ENCODE measurements at places on chromosomes 13 and 19.

GRCh38 chr13:18962168-18962734 is 219.4 kb downstream of the TUBA3C start:
- DNase-seq, result no peak

- DNase-seq, result no peak
These were observed 67.5 kb downstream of the ATP7B start for GRCh38 chr13:51943721-51944120.

GRCh38 chr13:49954674-49955455 is 18.7 kb upstream of the SPRYD7 start:
- DNase-seq, result no peak

- DNase-seq, result no peak
These were observed 10.2 kb downstream of the CLN5 start for GRCh38 chr13:77001963-77002587.

DNA sequence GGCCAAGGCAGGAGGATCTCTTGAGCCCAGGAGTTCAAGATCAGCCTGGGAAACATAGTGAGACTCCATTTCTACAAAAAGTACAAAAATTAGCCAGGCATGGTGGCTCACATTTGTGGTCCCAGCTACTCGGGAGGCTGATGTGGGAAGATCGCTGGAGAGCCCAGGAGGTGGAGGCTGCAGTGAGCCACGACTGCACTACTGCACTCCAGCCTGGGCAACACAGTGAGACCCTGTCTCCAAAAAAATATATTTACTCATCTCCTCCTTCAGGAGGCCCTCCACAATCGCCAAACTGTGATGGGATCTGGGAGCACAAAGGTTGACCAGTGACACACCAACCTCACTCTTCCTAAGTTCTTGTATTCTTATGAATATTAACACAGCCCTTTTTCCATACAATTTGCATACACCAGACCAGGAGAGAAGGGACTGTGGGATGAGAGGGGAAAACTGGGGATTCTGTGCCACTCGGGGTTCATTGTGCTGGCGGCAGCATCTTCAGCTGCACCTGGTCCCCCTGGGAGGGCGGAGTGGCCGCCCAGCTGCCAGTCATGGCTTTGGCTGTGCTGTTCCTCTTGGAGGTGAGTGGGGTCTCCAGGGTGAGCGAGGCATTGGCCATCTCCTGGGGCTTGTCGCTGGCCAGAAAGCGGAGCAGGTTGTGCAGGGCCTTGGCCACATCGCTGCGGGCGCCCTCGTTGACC is 5.8 kb upstream of the OPA3 start:
- DNase-seq, result no peak

- no peak for DNase-seq
These were observed 20.4 kb downstream of the LMO7 start for GRCh38 chr13:75656425-75656989.

GRCh38 chr13:20717581-20718542 is 14.4 kb downstream of the IL17D start:
- DNase-seq, result no peak

GRCh38 chr13:79392882-79393563 is 13.0 kb downstream of the RBM26 start:
- no peak for DNase-seq

- DNase-seq, result no peak
These were observed 58.5 kb upstream of the GPR12 start for GRCh38 chr13:26819046-26819445.

- DNase-seq, result no peak
These were observed 11.3 kb downstream of the HSPH1 start for GRCh38 chr13:31150315-31150985.

DNA sequence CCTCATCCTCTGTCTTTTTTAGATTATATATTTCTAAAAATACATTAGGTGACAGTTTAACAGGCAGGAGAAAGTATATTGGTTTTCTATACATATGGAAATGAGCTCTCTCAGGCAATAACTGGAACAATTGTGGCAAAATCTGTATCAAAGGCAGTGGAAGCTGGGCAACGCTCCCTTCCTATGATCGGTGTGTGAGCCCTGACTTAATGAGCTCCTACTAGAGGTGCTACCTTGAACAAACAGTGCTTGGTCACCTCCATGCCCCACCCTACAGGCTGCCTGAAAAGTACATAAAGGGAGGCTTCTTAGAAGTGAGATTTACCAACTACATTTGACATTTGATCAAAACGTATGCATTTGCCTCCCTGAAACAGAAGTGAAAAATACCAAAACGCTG is 185.3 kb downstream of the EFNB2 start:
- no peak for DNase-seq

DNA sequence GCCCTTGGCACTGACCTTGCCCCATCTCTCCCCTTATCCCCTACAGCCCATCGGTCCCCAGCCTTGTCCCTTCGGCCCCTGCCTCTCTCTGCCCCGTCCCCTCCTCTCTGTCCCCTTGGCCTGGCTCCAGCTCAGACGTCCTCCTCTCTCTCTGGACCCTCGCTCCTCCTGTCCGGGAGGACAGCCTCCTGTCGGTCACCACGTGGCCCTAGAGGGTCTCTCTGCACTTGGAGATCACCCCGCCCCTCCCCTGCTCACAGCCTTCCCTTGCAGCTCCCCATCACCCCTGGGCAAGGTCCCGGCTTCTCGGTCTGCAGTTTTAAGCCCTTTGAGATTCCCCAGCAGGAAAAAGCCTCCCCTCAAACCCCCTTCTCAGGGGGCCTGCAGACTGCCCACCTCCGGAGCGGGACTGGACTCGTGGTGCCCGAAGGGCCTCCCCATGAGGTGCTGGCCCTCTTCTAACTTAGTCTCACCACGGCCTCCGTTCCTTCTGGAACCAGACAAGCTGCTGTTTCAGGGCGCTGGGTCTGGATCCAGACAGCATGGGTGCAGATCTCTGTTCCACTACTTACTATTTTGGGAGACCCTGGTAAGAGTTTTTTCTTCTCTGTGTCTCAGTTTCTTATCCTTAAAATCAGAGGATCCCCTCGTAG is 3.3 kb upstream of the KLK15 start:
- DNase-seq, result no peak

- DNase-seq, result no peak
These were observed 452.5 kb upstream of the ARGLU1 start for GRCh38 chr13:107020393-107020792.

- no peak for DNase-seq
These were observed 222.9 kb downstream of the GGACT start for GRCh38 chr13:100365680-100366079.

GRCh38 chr19:6800991-6801484 is 28.5 kb downstream of the VAV1 start:
- no peak for DNase-seq

DNA sequence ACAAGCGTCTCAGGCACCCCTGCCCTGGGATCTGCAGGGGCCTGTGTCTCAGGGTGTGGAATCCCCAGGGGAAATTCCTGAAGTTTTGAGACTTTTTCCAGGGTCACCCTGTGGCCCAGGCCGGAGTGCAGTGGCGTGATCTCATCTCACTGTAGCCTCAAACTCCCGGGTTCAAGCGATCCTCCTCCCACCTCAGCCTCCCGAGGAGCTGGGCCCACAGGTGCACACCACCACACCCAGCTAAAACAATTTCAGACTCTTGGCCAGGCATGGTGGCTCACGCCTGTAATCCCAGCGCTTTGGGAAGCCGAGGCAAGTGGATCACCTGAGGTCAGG is 4.0 kb downstream of the CAPN12 start:
- DNase-seq, result no peak

DNA sequence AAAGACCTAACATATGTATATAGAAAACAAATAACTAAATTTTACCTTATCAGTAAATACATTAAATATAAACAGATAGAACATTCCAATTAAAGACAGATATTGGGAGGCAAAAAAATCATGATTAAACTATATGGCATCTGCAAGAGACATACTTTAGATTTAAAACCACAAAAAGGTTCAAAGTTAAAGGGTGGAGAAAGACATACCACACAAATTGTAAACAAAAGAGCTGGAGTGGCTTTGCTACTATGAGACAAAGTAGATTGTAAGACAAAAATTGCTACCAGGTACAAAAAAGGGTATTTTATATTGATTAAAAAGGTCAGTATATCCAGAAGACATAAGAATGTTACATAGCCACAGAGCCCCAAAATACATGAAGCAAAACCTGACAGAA is 200.2 kb downstream of the KCNRG start:
- DNase-seq, result no peak

DNA sequence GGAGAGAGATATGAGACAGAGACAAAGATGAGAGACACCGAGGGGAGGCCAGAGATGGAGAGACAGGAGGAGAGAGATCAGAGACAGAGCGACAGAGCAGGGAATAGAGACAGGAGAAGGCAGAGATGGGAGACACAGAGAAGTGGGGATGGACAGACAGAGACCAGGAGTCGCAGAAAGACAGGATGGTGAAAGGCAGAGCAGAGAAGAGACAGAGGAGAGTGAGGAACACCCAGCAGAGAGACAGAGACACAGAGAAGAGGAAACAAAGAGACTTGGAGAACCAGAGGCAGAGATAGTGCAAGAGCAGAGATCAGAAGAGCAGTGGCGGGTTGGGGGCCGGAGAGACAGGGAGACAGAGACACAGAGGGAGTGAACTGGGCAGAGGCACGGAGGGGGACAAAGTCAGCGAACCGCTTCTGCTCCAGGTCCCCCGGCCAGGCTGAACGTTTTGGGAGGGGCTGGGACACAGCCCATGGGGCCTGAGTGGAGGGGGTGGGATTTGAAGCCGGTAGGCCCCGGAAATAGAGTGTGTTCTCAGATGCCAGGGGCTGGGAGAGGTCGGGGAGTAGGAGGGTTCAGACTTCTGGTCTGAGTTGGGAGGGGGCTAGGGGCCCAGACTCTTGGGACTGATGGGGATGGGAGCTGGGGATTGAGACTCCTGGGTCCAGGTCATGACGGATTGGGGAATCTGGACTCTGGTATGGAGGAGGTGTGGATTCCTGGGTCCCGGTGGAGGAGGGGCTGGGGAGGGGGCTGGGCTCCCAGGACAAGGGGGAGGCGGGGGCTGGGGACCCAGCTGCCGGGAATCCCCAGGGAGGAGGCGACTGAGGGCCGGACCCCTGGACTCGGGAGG is 654 bp downstream of the ZNF579 start:
- no peak for DNase-seq

- DNase-seq, result no peak
These were observed 1.0 kb downstream of the HMGB1 start for GRCh38 chr13:30464496-30465342.

GRCh38 chr19:58559275-58560006 is 1.0 kb upstream of the UBE2M start:
- peak; percentile 92 for DNase-seq

DNA sequence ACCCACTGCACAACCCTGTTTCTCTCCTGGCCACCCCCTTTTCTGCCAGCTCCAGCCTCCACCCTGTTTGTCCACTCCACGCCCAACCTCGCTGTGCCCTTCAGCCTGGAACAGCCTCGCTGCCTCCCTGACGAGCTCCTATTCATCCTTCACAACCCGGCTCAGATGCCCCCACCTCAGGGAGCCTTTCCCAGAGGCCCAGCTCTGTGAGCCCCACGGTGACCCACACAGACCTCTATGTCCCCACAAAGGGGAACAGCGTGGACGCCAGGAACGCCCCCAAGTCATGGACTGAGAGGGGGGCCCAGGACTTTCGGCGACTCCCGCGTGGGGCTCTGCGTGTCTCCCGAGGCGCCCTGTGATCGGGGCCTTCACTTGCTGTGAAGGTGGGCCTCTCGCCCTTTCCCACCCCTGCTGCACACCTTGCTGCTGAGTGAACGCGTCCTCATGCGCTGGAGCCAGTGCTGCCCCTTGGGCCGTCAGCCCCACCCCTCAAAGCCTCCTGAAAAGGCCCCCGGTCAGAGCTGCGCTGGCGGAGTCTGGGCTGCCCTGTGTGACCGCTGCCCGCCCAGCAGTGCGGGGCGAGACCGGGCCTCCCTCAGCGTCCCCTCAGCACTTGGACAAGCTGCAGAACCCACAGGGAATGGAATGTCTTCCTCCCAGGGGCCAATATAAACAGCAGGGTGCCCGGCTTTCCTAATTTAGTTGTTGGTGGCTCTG is 40.0 kb downstream of the ADPRHL1 start:
- no peak for DNase-seq

- no peak for DNase-seq
These were observed 390.5 kb upstream of the HTR2A start for GRCh38 chr13:47287291-47287751.

GRCh38 chr13:77118134-77118533 is 91.2 kb upstream of the FBXL3 start:
- DNase-seq, result no peak

DNA sequence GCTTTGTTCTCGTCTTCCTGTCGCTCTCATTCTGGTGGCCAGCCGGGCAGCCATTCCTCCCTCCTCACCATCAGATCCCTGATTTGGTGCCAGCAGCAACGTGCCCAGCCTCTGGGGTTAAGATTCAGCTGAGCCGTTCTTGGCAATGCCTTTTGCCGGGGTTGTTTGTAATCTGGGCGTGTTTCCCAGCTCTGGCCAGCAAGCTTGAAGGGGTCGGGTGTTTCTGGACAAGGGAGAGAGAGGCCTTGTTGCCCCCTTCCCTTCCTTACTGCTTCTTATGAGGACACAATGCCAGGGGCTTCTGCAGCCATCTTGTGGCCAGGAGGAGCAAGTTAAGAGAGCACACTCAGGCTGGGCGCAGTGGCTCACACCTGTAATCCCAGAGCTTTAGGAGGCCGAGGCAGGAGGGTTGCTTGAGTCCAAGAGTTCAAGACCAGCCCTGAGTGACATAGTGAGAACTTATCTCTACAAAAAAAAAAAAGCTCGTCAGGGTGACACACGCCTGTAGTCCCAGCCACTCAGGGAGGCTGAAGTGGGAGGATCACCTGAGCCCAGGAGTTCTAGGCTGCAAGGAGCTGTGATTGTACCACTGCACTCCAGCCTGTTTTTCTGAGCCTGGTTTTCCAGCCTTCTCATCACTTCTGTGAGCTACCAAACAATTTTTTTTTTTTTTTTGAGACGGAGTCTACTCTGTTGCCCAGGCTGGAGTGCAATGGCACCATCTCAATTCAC is 10.7 kb upstream of the CRTC1 start:
- DNase-seq, result no peak

DNA sequence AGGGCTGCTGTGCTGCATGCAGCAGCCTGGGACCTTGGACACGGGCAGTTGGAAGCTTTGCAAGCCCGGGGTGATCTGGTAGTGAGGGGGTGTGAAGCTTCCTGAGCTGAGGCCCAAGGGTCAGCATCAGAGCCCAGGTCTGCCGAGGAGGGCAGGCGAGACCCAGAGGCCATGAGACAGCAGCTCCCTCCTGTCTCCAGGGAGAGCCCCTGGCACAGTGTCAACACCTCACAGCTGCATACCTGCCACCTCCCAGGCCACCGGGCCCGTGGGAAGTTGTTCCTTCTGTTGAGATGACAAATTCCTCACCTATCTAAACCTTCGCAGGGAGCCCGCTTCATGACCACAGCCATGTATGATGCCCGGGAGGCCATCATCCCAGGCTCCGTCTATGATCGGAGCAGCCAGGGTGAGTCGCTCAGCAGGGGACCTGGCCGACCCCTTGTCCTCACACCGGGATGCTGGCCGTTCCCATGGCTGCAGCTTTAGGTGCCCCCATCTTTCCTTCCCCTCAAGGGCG is 32.1 kb downstream of the CERS1 start:
- no peak for DNase-seq

DNA sequence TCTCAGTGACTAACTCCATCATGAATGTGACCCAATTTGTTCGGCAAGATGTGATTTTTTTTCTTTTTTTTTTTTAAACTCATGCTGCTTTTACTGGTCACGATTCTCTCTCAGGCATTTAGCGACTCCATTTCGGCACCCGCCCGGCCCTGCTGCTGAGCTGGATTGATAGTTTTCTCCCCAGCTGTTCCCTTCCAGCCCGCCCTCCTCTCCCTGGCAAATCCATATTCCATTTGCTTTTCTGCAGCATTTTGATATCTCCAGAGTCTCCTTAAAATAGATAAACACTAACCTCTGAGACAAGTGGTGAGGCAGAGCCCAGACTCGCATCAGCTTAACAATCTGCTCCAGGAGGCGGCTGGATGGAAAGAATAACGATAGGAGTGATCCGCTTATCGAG is 55.5 kb upstream of the KATNAL1 start:
- DNase-seq, result no peak

- no peak for DNase-seq
These were observed 60.7 kb downstream of the IER2 start for GRCh38 chr19:13210941-13211340.
